ENCODE measurements at places on chromosomes 2 and 18. TPM values are rescaled to one million over a fixed set of nuclear protein-coding genes. Genes with fewer than 3 reads are reported as not detected.

DNA sequence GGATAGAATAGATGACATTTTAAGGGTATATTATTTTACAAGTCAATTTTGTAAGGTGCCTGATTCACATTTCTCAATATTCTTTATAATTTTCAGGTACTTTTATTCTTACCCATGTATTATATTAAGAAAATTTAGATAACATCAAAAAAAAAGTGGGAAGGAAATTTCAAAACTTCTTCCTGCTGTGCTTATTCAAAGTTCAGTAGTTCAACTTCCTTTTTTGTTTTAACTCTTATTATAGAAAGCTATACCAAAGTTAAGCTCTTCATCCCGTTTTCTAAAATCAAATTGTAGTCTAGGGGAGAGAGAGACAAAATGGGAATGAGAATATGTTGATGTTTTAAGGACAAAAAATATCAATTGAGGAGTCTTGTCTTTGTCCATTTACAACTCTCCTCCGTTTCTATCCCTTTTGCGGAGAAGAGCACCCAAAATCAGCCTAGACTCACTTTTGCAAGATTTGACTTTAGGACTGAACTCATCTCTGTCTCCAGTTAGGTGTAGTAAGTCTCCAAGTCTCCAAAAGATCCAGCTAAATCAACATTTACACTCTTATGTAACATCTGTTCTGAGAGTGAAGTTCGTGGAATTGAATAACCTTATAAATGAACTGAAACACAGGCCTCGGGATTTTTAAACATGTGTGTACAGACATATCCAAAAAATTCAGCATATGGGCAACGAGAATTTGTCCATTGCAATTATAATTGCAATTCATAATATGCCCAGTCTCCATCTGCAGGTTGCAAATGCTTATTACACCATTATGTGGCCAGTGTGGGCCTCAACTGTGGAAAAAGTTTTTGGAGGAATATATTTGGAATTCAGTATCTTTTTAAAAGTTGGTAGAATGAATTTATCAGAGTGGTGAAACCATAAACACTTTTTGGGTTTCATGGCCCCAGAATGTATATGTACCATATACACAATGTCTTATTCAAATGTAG is 23.9 kb downstream of the FAM124B start:
- no peak for DNase-seq
- H3K4me1 ChIP-seq = peaks cover 12% of the 10 kb centered on the region
- no peak overlapping the region for H3K4me3 ChIP-seq
- H3K27me3 ChIP-seq = no peaks in the 10 kb centered on the region

DNA sequence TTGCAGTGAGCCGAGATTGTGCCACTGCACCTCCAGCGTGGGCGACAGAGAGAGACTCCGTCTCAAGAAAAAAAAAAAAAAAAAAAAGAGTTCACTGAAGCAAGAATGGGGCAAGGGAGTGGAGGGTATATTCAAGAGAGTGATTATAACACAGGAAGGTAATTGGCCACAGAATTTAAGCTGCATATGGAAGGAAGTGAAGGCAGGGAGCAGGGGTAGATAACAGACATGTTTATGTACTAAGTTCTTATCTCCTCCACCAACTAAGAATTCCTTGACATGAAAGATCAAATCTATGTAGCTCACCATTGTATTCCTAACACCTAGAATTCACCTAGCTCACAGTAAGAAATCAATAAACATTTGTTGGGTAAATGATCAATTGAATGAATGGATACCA is 37.3 kb downstream of the GKN2 start:
- no peak for DNase-seq
- no peak overlapping the region for H3K27ac ChIP-seq
- no peaks in the 10 kb centered on the region for H3K4me1 ChIP-seq
- H3K4me3 ChIP-seq = no peak overlapping the region
- no peaks in the 10 kb centered on the region for H3K27me3 ChIP-seq

- H3K4me3 ChIP-seq = no peak overlapping the region
- H3K36me3 ChIP-seq = peaks cover 6% of the 10 kb centered on the region
- no peaks in the 10 kb centered on the region for H3K27me3 ChIP-seq
- no peaks in the 10 kb centered on the region for H3K4me1 ChIP-seq
- no peak for DNase-seq
Observed at GRCh38 chr2:236867441-236868260, 218.0 kb upstream of the COPS8 start.

- no peak overlapping the region for H3K27ac ChIP-seq
- H3K27me3 ChIP-seq = peaks cover 24% of the 10 kb centered on the region
- H3K36me3 ChIP-seq = no peaks in the 10 kb centered on the region
Observed at GRCh38 chr2:48016225-48017019, 110.1 kb upstream of the FBXO11 start.

- H3K4me3 ChIP-seq = peak overlapping the region; percentile 70
- H3K4me1 ChIP-seq = peaks cover 3% of the 10 kb centered on the region
- DNase-seq = peak; percentile 55
- H3K27ac ChIP-seq = no peak overlapping the region
- H3K27me3 ChIP-seq = peaks cover 3% of the 10 kb centered on the region
Observed at GRCh38 chr2:64454386-64455332, 697 bp downstream of the LGALSL start.

- H3K4me1 ChIP-seq = peaks cover 16% of the 10 kb centered on the region
- H3K27ac ChIP-seq = no peak overlapping the region
- peak overlapping the region; percentile 97 for H3K4me3 ChIP-seq
- no peaks in the 10 kb centered on the region for H3K27me3 ChIP-seq
- DNase-seq = no peak
- H3K36me3 ChIP-seq = no peaks in the 10 kb centered on the region
Observed at GRCh38 chr2:207772081-207772843, 2.6 kb upstream of the FZD5 start.

- no peak for DNase-seq
- H3K36me3 ChIP-seq = peaks cover 38% of the 10 kb centered on the region
- no peaks in the 10 kb centered on the region for H3K27me3 ChIP-seq
- no peak overlapping the region for H3K27ac ChIP-seq
Observed at GRCh38 chr2:73406996-73407395, 21.4 kb downstream of the ALMS1 start.

DNA sequence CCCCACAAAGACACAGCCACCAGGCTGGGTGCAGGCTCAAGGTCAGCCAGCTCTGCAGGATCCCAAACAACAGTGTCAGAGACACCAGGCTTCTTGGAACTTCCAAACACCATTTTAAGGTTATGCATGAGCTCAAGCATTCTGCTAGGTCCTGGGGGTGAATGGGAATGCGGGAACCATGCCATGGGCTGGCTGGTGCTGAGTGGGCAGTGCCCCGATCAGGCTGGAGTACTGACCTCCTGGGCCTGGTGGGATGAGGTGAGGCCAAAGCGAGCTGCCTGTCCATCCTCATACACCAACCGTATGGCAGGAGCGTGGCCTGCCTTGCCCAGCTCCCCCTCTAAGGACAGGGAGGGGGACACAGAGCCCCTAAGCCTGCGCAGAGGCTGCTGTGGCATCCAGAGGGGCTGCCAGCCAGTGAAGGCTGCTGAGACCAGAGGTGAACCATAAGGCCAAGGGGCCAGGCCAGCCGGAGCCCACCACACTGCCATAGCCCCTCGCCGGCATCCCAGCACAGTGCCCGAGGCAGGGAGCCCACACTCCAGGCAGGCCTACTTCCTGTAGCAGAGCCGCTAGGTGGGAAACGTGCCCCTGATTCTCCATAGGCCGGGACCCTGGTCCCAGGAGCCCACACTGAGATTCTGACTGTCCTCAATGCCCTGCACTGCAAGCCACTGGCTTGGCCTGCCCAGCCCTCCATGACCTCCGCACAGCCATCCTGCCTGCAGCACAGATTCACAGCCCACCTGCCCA is 135.0 kb downstream of the HDAC4 start:
- peak overlapping the region; percentile 57 for H3K27ac ChIP-seq
- H3K36me3 ChIP-seq = no peaks in the 10 kb centered on the region
- peaks cover 47% of the 10 kb centered on the region for H3K4me1 ChIP-seq
- peaks cover 73% of the 10 kb centered on the region for H3K27me3 ChIP-seq
- H3K4me3 ChIP-seq = peak overlapping the region; percentile 78

DNA sequence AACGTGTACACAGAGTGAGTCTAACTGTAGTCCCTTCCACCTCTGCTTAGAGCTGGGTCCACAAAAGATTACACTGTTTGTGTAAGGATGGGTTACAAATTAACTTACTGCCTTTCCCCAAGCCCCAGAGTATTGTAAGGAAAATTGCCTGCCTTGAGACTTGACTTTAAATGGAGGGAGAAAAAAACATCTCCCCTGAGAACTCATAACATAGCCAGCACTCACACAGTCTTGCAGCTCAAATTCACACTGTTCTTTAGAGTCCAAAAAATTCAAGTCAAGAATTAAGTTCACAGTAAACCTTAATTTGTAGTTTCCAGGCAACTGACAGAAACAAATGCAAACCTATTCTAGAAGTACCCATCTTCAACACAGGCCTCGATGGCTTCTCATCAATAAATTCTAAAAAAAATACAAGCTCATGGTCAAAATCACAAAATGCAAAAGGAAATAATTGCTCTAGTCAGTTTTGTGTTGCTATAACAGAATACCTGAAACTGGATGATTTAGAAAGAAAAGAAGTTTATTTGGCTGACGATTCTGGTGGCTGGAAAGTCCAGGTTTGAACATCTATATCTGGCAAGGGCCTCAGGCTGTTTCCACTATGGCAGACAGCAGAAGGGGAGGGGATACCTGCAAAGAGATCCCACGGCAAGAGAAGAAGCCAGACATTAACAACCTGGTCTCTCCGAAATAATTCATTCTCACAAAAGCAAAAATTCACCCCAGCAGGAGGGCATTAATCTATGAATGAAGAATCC is 34.6 kb upstream of the TMEM17 start:
- peaks cover 15% of the 10 kb centered on the region for H3K27me3 ChIP-seq
- no peak for DNase-seq
- H3K27ac ChIP-seq = no peak overlapping the region
- peaks cover 5% of the 10 kb centered on the region for H3K36me3 ChIP-seq
- H3K4me1 ChIP-seq = no peaks in the 10 kb centered on the region
- no peak overlapping the region for H3K4me3 ChIP-seq

DNA sequence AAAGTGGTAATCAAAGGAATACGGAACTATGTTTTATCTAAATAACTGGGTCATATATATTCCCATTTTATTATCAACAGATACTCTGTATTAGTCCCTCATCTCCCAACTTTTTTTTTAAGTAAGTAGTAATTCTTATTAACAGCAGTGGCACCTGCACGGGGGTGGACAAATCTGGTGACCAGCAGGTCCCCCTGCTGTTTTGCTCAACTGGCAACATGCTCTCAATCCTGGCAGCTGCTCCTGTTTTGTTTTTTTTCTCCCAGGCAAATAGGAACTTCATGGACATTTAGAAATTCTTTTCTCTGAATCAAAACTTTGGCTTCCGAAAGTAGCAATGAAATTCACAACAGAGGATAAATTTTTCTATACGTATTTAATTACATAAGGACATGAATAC is 193.5 kb downstream of the SS18 start:
- H3K27ac ChIP-seq = no peak overlapping the region
- H3K4me1 ChIP-seq = no peaks in the 10 kb centered on the region
- no peak for DNase-seq
- H3K36me3 ChIP-seq = no peaks in the 10 kb centered on the region

DNA sequence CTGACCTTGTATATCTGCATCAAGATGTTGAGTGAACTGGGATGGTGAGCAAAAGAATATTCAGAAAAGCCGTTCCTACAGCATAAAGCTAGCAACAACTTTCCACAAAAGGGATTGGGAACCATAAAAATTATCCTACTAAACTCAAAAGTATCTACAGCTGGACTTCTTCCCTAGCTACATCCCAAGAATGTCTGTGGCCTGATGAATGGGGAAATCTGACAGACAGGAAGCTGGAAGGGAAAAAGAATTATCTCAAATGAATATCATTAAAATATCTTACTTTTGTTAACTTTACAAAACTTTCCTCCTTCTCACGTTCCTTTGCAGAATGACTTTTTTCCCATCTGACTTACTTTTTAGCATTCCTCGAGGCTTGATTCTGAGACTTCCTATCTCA is 150.9 kb downstream of the PDE11A start:
- H3K4me3 ChIP-seq = no peak overlapping the region
- no peak overlapping the region for H3K27ac ChIP-seq
- H3K27me3 ChIP-seq = peaks cover 4% of the 10 kb centered on the region
- H3K36me3 ChIP-seq = no peaks in the 10 kb centered on the region

The OLA1 gene
- polyA plus RNA-seq = 59.5 TPM

DNA sequence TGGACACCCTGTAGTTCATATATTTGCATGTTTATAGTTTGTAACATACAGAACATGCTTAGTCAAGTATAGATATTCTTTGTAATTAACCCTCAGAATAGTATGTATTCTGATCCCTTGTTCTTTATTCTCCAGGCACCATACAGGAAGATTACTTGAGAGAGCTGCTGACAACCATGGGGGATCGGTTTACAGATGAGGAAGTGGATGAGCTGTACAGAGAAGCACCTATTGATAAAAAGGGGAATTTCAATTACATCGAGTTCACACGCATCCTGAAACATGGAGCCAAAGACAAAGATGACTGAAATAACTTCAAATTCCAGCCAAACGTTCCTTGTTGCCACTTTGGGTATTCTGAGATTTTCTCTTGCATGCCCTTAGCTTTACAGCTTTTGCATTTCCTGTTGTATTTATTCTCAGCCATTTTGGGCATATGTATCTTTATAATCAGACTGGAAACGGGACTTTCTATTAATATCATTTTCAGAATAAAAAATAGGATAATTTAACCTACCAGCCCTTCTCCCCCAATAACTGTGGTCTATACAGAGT is 6.2 kb upstream of the MYL12B start:
- peaks cover 32% of the 10 kb centered on the region for H3K36me3 ChIP-seq
- peaks cover 66% of the 10 kb centered on the region for H3K4me1 ChIP-seq
- no peak for DNase-seq
- peak overlapping the region; percentile 98 for H3K27ac ChIP-seq
- H3K4me3 ChIP-seq = no peak overlapping the region

DNA sequence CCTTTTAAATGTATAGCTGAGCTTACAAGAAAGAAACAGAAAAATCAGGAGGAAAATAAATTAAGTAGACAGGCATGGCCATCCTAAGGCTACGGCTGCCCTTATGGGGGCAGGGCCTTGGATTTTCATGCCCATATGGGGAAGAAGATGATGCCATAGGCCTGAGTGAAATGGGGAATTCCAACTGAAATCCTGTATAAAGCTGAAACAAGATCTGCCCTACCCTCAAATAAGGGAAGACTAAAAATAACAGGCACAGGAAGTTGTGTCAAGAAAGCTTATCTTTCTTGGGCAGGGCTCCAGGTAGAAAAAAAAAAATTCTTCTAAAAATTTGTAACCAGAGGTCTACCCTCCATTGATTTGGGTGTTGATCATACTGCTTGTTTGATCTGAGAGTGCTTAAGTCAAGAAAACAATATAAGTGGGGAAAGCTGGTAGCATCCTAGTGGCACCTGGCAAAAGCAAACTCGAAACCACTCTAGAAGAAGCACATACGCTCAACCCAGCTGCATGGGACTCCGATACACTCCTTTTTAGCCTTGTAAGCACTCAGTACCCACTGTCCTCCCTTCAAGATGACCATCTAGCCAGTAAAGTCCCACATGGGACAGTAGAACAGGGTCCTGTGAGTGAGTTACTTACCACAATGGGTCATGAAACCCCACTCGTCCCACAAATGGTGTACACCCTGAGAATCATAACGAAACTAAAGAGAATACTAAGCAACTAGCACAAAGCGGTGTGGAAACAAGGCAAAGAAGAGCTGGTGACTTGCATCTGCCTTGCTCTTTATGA is 22.3 kb downstream of the DNAH7 start:
- H3K36me3 ChIP-seq = no peaks in the 10 kb centered on the region
- DNase-seq = no peak
- peaks cover 4% of the 10 kb centered on the region for H3K4me1 ChIP-seq
- H3K27me3 ChIP-seq = no peaks in the 10 kb centered on the region
- H3K4me3 ChIP-seq = no peak overlapping the region

All from naive B cell (primary cell).